ENCODE measurements at places on chromosomes 4 and X.
A peak's percentile ranks its signal among the peaks of the same experiment; 100 is the strongest.

GRCh38 chrX:134167591-134168203, 69.3 kb upstream of the CCDC160 start:
- DNase-seq, result no peak

GRCh38 chr4:105588252-105588651, 35.8 kb downstream of the ARHGEF38 start:
- DNase-seq, result no peak

DNA sequence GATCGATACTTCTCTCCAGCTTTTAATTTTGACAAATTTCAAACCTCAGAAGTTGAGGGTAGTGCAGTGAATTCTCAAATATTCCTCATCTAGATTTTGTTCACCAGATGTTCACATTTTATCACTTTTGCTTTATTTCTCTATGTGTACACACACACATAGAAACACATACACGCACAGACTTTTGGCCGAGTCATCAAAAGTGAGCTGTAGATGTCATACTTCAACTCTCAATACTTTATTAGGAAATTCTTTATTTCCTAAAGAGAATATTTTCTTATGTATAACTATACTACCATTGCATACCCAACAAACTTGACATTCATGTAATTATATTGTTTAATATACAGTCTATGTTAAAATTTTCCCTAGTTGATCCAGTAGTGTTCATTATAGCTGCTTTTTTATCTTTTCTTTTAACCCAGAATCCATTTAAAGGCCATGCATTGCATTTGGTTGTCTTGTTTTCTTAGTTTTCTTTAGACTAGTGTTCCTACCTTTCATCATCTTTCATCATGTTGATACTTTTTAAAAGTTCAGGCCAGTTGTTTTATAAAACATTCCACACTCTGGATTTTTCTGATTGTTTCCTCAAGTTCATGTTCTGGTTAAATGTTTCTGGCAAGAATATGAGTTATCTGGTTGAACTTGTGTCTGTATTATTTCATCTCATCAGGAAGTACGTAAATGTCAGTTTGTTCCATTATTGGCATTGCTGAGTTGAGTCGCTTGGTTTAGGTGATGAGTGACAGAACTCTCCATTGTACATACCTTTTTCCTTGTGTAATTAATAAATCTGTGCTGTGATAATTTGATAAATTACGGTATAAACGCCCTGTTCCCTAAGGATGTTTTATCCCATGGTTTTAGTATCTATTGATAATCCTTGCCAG, 94.1 kb upstream of the TLR2 start:
- no peak for DNase-seq

- no peak for DNase-seq
Measured at GRCh38 chr4:2428496-2429213, 9.9 kb downstream of the CFAP99 start.

DNA sequence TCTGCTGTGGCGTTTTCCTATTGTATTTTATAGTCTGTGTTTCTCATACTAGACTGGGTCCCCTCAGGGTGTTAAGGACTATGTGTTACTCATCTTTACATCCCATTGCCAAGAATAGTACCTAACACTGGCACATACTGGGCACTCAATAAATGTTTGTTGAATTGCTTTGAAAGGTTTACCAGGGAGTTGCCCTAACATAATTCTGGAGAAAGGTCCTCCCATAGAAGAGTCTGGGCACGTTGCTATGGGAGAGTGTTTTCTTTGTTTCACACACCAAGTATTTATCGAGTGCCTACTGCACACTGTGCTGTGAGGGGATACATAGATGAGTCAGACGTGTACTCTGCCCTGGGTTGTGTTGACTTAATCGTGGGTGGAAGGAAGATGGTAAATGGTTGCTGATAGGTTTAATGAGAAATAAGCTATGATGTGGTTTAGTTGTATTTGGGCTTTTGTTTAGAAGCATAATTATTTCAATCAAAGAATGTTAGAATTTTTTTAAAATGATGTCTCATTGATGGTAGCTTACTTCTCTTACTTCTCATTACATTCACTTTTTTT, 42.9 kb downstream of the AFF1 start:
- DNase-seq, result peak; percentile 79

All from mesenchymal stem cell (in vitro differentiated cells and primary cell).